Lung (tissue), 17 donors: ENCODE measurements at places on chromosomes 16 and 17. TPM values are rescaled to one million over a fixed set of nuclear protein-coding genes. Genes with fewer than 3 reads are reported as not detected.

The HBM gene
- 45.7 TPM for total RNA-seq

The ENPP7 gene
- 0.31 TPM for total RNA-seq

The EVPLL gene
- 4.0 TPM for total RNA-seq

The MIEN1 gene
- total RNA-seq = 47.2 TPM

The TNFRSF13B gene
- total RNA-seq = 0.61 TPM

The GPATCH8 gene
- total RNA-seq = 62.0 TPM

The UQCRC2 gene
- 166 TPM for total RNA-seq

The SMYD4 gene
- 18.2 TPM for total RNA-seq

The CDR2L gene
- 19.0 TPM for total RNA-seq

The KRTAP2-1 gene
- not detected for total RNA-seq

The STAT5A gene
- 52.0 TPM for total RNA-seq

The MEFV gene
- 4.8 TPM for total RNA-seq

The NKD1 gene
- 12.6 TPM for total RNA-seq

The C1QTNF1 gene
- total RNA-seq = 35.7 TPM

The TMEM114 gene
- not detected for total RNA-seq

The RHOT1 gene
- 90.5 TPM for total RNA-seq

The TBC1D28 gene
- not detected for total RNA-seq

The TMED6 gene
- 0.95 TPM for total RNA-seq

The SCN4A gene
- 0.31 TPM for total RNA-seq

The KRT33B gene
- total RNA-seq = not detected

The SPN gene
- 5.8 TPM for total RNA-seq

The MYH2 gene
- total RNA-seq = not detected

The NME1 gene
- total RNA-seq = 14.6 TPM

The KCTD19 gene
- 0.40 TPM for total RNA-seq

The PRPSAP1 gene
- 35.1 TPM for total RNA-seq

The TMEM92 gene
- total RNA-seq = 0.63 TPM

The SEPTIN1 gene
- 3.3 TPM for total RNA-seq

The NOXO1 gene
- 0.28 TPM for total RNA-seq

The ZSCAN10 gene
- 0.21 TPM for total RNA-seq

The P2RX1 gene
- 4.6 TPM for total RNA-seq

The CDH13 gene
- total RNA-seq = 10.1 TPM

The COPRS gene
- 46.2 TPM for total RNA-seq
